Common myeloid progenitor, CD34-positive (primary cell): ENCODE measurements at places on chromosomes 3 and 15.

DNA sequence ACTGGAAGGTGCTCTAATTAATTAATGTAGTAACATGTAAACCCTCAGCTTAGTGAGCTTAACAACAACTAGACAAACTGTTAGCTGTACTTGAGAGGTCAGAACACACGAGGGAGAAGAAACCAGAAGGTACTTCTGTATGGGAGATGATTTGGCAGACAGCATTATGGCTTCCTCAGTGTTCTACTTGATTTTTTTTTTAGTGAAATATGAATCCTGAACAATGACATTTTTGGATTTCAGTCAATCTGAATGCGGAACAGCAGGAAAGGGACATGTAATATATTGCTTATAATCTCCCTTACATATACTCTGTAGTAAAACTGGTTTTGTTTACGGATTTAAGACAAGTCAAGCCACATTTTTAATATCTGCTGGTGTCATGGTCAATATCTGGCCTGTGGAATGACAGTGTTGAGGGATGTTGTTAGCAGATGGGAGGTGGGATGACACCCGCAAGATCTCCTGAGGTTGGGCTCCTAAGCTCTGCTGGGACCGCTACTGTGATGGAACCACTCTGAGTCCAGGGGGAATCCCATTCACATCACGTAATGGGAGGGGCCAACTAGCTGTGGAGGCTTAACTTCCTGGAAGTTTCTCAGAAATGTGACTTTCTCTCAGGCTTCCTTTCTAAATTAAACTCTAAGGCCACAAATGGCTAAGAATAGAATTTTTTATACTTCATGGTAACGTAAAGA lies 18.7 kb downstream of the TNFAIP8L3 start:
- no peak overlapping the region for H3K4me3 ChIP-seq
- H3K27me3 ChIP-seq: no peaks in the 10 kb centered on the region
- no peak for DNase-seq
- H3K27ac ChIP-seq: no peak overlapping the region
- no peaks in the 10 kb centered on the region for H3K36me3 ChIP-seq

DNA sequence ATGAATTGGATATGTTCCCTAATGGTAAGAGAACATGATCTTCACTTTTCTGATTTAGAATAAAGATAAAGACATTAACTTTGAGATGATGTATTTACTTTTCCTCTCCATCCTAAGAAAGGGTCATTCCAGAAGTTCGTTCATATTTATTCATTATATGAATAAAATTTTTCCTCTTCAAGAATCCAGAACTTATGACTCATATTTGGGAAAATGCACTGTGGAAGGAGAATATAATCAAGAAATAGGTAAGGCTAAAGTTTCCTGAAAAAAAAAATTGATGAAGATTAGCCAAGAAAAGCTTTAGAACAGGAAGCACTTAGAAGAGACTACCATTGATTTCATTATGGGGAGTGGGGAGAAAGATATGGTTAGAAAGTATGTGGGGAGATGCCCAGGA lies 36.5 kb upstream of the CBLB start:
- no peaks in the 10 kb centered on the region for H3K36me3 ChIP-seq
- DNase-seq: no peak
- H3K4me1 ChIP-seq: peaks cover 10% of the 10 kb centered on the region
- no peak overlapping the region for H3K4me3 ChIP-seq

DNA sequence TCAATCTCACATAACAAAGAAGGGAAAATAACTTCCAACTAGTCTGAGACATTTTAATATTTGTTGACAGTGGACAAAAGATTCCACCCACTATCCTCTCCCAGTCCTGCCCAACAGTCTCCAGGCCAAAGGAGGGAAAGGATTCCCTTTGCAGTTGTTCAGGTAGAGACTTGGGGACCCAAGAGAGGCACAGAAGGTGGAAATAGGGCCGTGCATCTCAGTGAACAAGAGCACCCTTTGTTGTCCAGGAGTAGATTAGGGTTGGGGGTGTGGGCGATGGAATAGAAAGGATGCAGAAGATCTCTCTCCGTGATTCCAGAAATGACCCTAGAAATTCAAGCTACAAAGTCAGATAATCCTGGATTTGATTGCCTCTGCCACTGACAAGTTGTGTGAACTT lies 44.8 kb upstream of the TRA2B start:
- H3K36me3 ChIP-seq: no peaks in the 10 kb centered on the region
- no peak overlapping the region for H3K27ac ChIP-seq

DNA sequence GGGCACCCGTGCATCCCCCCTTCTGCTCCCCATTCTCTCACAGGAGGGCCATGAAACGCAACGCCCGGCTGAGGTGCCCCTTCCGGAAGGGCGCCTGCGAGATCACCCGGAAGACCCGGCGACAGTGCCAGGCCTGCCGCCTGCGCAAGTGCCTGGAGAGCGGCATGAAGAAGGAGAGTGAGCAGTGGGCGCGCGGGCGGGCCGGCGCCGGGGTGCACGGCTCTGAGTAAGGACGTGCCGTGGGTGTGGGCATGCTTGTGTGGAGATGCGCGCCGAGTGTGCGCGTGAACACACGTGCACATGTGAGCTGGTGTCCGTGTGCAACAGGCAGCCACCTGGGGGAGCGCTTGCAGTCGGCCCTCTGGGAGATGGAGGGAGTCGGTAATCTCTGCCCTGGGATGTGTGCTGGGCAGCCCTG lies 28.1 kb downstream of the NR1I2 start:
- peak overlapping the region; percentile 74 for H3K4me3 ChIP-seq
- H3K27me3 ChIP-seq: no peaks in the 10 kb centered on the region
- no peak overlapping the region for H3K27ac ChIP-seq

DNA sequence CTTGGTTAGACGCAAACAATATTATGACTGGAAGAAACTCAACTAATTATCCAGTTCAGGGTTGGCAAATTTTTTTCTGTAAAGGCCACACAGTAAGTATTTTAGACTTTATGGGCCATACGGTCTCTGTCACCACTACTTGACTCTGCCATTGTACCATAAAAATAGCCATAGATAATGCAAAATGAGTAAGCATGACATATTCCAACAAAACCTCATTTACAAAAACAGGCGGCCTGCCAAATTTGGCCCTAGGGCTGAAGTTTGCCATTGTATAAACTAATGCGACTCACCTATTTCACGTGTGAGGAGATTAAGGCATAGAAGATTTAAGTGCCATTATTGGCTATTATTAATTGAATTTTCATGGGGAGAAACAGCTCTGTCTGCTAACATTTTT lies 116.8 kb upstream of the CNTN6 start:
- H3K27me3 ChIP-seq: no peaks in the 10 kb centered on the region
- no peak overlapping the region for H3K27ac ChIP-seq
- H3K4me1 ChIP-seq: no peaks in the 10 kb centered on the region
- no peak for DNase-seq
- no peaks in the 10 kb centered on the region for H3K36me3 ChIP-seq

DNA sequence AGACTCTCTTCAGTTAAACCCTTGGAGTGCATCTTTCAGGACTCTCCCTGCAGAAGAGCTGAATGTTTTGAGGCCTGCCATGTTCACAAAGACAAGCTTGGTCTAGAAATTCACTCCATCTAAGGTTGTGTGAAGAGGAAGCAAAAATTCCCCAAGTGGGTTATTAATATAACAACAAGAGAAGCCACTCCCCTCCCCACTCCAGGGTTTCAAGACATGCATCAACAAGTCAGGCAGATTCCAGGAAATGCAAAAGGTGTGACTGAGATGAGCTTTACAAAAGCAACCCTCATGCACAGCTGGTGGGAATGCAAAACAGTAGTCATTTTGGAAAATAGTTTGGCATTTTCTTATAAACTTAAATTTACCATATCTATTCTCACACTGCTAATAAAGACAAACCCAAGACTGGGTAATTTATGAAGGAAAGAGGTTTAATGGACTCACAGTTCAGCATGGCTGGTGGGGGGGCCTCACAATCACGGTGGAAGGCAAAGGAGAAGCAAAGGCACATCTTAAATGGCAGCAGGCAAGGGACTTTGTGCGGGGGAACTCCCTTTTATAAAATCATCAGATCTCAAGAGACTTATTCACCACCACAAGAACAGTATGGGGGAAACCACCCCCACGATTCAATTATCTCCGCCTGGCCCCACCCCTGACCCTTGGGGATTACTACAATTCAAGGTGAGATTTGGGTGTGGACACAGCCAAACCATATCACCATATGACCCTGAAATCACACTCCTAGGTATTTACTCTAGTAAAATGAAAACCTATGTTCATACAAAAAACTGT lies 31.3 kb downstream of the TARS3 start:
- no peaks in the 10 kb centered on the region for H3K4me1 ChIP-seq
- H3K27ac ChIP-seq: no peak overlapping the region
- no peak overlapping the region for H3K4me3 ChIP-seq
- no peaks in the 10 kb centered on the region for H3K27me3 ChIP-seq
- no peak for DNase-seq

DNA sequence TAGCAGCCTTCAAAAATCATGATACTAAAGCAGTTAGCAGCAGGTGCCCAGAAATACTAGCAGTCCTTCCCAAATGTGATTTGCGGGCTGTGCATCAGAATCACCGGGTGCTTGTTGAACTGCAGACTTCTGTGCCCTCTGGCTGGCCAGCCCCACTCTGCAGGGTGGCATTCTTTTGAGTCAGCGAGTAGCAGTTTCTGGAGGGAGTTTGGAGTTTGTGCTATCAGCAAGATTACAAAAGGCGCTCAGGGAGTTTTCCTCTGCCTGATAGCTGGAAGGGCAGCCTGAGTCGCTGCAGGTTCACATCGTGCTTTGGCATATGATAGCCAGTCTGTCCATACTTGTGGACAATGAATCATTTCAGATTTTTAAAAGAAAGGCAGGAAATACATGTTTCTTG lies 57.6 kb downstream of the CLDN11 start:
- no peaks in the 10 kb centered on the region for H3K36me3 ChIP-seq
- no peak overlapping the region for H3K4me3 ChIP-seq
- no peaks in the 10 kb centered on the region for H3K4me1 ChIP-seq
- peaks cover 8% of the 10 kb centered on the region for H3K27me3 ChIP-seq
- H3K27ac ChIP-seq: no peak overlapping the region

- no peak overlapping the region for H3K27ac ChIP-seq
- peaks cover 1% of the 10 kb centered on the region for H3K27me3 ChIP-seq
- no peak overlapping the region for H3K4me3 ChIP-seq
- DNase-seq: no peak
- no peaks in the 10 kb centered on the region for H3K4me1 ChIP-seq
Measured at GRCh38 chr3:97636465-97636864, 128.1 kb upstream of the ARL6 start.

DNA sequence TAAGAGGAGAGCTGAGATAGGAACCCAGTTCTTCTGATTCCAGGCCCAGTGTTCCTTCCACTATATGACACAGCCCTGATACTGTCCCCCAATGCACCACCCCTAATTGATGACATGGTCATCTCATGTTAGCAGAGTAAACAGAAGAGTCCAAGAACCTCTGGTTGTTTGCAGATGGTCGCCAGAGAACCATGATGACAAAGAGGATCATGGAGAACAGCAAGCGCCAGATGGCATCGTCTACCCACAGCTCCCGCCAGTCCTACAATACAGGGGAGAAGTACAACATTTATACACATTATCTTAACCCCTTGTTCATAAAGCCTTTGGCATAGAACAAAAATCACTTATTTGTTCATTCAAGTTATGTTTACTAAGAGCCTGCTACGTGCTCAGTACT lies 18.5 kb upstream of the VPS39 start:
- H3K27ac ChIP-seq: no peak overlapping the region
- no peak overlapping the region for H3K4me3 ChIP-seq
- no peaks in the 10 kb centered on the region for H3K4me1 ChIP-seq
- no peaks in the 10 kb centered on the region for H3K27me3 ChIP-seq
- peaks cover 65% of the 10 kb centered on the region for H3K36me3 ChIP-seq
- DNase-seq: no peak

DNA sequence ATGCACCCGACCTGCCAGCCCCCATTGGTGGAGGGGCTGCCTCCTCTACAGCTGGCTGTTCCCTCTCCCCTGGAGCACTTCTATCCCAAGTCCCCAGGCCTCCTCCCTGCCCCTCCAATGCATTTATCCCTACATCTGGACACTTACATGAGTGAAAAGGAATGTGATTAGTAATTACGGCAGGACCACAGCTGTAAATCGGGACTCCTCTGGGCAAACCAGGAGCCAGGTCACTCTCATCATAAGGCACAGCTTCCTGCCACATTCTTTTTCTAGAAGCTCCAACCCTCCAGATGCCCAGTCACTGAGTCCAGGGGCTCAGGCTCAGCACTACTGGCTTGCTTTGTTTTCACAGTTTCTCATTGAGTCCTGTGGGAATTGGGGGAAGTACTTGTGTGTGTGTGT lies 54.3 kb downstream of the IL20RB start:
- H3K4me1 ChIP-seq: peaks cover 3% of the 10 kb centered on the region
- no peaks in the 10 kb centered on the region for H3K36me3 ChIP-seq
- no peak overlapping the region for H3K4me3 ChIP-seq

GRCh38 chr3:158443632-158444031 lies 127.4 kb upstream of the MLF1 start:
- H3K36me3 ChIP-seq: no peaks in the 10 kb centered on the region
- DNase-seq: no peak
- no peaks in the 10 kb centered on the region for H3K4me1 ChIP-seq
- no peaks in the 10 kb centered on the region for H3K27me3 ChIP-seq

GRCh38 chr3:2154621-2155020 lies 56.0 kb downstream of the CNTN4 start:
- no peaks in the 10 kb centered on the region for H3K36me3 ChIP-seq
- no peak for DNase-seq
- H3K4me1 ChIP-seq: peaks cover 2% of the 10 kb centered on the region
- no peaks in the 10 kb centered on the region for H3K27me3 ChIP-seq

- DNase-seq: peak; percentile 82
- no peaks in the 10 kb centered on the region for H3K27me3 ChIP-seq
- H3K36me3 ChIP-seq: no peaks in the 10 kb centered on the region
- no peaks in the 10 kb centered on the region for H3K4me1 ChIP-seq
- no peak overlapping the region for H3K4me3 ChIP-seq
Measured at GRCh38 chr3:50971487-50971924, 296.8 kb downstream of the DOCK3 start.

GRCh38 chr3:175107231-175107630 lies 248.1 kb downstream of the NAALADL2 start:
- no peaks in the 10 kb centered on the region for H3K27me3 ChIP-seq
- H3K27ac ChIP-seq: no peak overlapping the region
- H3K36me3 ChIP-seq: no peaks in the 10 kb centered on the region
- H3K4me1 ChIP-seq: no peaks in the 10 kb centered on the region
- H3K4me3 ChIP-seq: no peak overlapping the region

GRCh38 chr3:157999246-157999645 lies 107.0 kb downstream of the SHOX2 start:
- no peaks in the 10 kb centered on the region for H3K36me3 ChIP-seq
- DNase-seq: no peak
- no peak overlapping the region for H3K27ac ChIP-seq
- H3K4me3 ChIP-seq: no peak overlapping the region

DNA sequence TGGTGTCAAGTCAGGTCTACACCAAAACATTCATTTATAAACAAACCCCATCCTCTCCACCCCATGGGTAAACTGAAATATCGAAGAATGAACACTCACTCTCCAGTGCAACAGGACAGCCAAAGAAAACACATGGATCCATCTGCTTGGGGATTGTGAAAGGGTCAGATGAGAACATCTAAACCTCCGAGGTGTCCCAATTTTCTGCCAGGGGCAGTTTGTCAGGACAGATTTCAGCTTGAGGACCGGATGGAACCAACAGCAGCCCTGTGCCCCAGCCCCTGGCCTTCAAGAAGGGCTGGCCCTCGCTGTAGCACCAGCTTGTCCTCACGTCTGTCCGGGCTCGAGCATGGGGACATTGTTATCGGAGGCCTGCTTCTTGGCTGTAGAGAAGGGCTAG lies 45.5 kb downstream of the PCSK6 start:
- H3K36me3 ChIP-seq: no peaks in the 10 kb centered on the region
- DNase-seq: no peak
- peaks cover 2% of the 10 kb centered on the region for H3K27me3 ChIP-seq
- H3K27ac ChIP-seq: no peak overlapping the region
- H3K4me3 ChIP-seq: no peak overlapping the region
